ENCODE measurements at places on chromosomes 5 and 9. TPM values are rescaled to one million over a fixed set of nuclear protein-coding genes. Genes with fewer than 3 reads are reported as not detected.

GRCh38 chr9:72205513-72205912 is 56.3 kb downstream of the GDA start:
- DNase-seq = no peak

DNA sequence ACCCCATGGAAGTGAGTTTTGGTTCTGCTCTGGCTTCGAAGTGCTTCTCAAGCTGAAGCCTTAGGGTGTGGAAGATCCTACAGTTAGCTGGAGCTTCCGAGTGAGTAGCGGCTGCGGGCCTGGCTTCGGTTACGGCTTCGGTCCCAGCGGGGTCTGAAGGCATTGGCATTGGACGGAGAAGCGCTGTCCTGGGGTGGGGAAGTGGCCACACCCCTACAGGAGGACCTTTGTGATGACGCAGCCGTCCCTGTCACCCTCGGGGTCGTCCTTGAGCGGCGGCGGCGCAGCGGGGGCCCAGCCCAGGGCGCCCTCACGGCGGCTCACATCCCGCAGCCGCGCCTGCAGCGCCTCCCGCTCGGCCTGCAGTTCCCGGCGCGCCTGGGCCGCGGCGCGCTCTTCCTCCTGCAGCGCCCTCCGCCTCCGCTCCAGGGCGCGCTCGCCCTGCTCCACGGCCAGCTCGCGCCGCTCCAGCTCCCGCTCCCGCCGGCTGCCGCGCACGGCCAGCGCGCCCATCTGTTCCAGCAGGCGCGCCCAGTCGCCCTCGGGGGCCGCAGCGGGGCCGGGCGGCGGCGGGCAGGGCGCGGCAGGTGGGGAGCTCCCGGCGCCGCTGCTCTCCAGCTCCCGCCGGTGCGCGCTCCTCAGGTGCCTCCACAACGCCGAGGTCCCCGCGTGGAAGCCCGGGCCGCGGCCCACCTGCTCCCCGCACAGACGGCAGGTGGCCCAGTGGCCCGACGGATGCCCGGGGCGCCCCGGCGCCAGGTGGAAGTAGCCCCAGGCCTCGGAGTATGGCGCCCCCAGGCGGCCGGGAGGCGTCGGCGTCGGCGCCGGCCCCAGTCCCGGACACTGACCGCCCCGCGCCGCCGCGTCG is 9.9 kb downstream of the ZBED3 start:
- DNase-seq = peak; percentile 52

DNA sequence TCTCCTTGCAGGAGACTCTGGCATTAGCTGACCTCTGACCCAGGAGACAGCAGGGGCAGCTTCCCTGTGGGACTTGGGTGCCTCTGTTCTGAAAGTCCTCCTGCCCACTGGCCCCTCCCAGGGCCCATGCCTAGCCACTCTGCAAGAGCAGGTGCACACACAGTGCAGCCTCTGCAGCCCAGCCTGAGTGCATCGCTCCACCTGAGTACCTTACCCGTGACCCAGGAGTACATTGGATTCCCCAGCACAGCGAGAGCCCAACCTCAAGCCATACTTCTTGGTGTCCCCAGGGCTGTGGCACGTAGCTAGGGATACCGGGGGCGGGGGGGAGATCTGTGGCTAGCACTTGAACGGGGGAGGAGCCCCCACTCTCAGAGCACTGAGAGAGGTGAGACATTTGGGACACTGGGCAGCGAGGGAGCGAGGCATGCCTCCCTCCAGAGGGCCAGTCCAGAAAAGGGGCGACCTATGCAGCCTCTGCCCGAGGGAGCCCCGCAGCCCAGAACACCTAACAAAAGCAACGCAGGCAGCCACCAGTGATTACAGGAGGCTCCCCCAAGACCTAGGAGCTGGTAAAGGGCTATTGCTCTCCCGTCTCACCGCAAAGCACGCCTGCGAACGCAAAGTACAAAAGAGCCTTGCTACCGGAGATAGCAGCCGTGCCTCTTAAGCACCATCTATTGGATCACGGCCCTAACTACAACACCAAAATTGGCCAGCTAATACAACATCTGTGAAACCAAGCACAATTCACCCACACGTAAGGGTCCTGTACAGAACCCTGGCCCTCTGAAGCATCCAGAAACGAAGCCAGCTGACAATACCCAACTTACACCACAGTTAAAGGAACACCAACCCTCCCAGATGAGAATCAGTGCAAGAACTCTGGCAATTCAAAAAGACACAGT is 826 bp upstream of the PRDM9 start:
- DNase-seq = no peak

DNA sequence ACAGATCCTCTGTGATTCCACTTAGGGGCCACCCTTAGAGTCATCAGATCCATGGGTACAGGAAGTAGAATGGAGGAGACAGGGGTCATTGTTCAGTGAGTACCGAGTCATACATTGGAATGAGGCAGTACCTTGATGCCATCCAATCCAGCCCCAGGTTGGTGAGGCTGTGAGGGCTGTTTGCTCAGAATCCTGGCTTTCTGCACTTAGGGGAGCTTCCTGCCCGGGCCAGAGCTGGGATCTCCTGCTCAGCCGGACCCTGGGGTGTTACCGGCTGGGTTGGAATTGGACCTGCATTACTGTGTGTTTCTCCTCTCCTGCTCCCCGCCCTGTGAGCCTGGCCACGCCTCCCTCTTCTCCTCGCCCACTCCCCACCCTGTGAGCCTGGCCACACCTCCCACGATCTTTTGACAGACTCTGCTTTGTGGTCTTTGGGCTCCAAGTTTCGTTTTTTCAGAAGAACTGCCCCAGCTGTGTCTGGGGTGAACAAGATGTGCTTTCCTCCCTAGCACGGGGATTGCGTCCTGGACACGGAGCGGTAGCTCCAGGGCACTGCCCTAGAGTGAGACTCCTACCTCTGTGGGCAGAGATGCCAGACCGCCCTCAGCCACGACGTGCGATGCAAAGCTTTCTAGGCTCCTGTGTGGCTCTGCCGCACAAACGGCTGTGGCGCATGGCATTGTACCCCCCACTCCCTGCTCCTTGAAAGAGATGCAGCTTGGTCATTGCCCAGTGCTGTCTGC is 15.4 kb downstream of the TRAF2 start:
- no peak for DNase-seq

GRCh38 chr9:92887880-92888338 is 10.1 kb upstream of the ZNF484 start:
- DNase-seq = no peak

- no peak for DNase-seq
These were observed 570.6 kb upstream of the CLINT1 start for GRCh38 chr5:158429564-158429963.

DNA sequence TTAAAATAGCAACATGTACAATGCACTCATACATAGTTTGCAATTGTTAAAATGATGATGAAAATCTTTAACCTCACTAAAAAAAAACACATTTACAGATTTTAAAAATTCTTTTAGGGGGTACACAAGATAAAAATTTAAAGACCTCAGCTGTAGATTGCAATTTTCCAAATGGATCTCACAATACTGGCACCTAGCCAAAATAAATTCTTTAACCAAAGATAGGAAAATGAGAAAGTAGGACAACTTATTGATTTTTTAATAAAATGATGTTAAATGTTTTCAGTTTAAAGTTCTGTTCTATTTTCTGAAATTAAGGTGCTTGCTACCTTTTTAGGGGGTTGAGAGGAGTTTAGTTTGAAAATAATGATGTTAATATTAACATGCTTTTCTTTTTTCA is 90.0 kb downstream of the PCSK1 start:
- no peak for DNase-seq

GRCh38 chr9:36126016-36126730 is 10.4 kb upstream of the GLIPR2 start:
- no peak for DNase-seq

GRCh38 chr9:21060919-21061561 is 16.7 kb downstream of the IFNB1 start:
- DNase-seq = no peak

- no peak for DNase-seq
These were observed 167.3 kb downstream of the KDM4C start for GRCh38 chr9:6924988-6925563.

DNA sequence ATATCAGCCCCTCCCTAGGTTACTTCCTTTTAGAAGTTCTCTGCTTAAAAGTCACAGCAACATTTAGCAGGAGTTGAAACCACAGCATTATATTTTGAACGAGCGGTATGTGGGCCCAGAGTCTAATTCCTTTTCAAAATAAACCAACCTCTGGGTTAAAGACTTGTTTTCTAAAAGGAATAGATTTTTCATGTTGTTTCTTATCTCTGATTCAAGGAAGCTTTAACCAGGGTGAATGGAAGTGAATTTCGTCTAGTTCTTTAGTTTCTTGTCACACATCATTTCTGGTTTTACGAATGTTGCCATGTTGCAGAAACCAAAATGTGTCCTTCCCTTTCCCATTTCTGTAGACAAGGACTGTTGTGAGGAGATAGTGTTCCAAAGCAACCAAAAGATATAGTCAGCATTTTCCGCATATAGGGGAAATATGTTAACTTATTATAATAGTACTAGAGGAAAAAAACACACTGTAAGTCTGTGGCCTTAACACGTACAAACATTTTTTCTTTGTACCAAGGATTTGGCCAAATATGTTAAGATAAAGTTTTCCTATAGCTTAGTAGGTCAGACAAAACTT is 142.4 kb downstream of the PCSK5 start:
- DNase-seq = no peak

DNA sequence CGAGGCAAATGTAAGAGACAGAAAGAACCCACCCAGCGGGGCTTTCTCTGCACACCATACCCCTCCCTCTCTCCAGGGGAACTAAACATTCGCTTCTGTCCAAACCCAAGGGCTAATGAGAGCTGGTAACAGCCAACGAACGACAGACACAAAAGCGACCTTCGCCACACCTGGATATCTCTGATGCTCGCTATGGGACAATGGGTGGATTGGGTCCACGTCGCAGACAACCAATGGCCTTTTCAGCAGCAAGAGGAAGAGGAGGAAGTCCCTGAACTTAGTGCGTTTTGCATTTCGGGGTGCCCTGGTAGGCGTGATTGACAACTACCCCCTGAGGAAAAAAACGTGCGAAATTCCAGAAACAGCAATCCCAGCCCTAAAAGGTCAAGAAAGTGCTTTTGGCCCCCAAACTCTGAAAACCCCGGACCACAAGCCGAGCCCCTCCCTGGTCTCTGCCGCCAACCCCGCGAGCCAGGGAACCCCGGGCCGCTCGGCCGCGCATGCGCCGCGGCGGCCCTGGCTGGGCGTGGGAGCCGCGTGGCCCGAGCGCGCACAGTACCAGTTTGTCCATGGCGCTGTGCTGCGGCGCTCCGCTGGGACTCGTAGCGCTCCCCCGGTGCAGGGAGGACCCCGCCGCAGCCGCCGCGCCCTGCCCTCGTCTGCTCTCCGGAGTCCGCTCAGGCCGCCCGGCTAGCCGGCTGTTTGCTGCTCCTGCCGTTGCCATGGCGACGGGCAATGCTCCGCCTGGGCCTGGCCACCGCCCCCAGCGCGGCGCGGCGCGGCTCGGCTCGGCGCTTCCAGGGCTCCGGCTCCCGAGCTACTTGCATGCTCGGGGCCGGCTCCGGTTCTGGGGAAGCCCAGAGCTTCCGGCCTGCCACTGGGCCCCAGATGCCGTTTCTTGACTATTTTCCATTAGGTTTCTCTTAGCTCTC is 66.9 kb upstream of the DNAH5 start:
- peak; percentile 71 for DNase-seq

DNA sequence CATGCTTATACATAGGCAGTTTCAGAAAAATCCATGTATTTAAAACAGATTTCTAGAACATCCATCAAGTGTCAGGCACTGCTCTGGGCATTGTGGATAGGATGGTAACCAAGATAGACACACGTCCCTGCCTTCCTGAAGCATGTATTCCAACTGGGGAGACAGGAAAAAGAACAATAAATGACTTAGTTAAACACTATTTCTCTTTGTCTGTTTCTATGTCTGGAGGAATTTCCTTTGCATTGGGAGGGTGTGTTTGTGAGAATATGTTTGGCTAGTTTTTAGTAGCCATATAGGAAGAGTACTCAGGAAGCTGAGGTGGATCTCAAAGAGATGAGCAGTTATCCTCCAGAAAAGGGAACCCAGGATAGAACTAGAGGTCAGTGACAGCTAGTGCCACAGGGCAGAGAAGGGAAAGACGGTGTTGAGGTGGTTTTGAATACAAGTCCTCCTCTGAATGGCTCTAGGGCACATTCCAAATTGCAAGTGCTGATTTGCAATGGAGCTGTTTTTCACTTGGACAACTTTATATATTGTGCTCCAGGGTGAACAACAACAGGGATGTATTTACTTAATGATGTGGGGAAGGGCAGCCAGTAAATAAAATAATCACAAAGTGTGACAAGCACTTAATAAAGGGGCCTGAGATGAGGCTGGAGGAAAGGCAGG is 144.7 kb upstream of the SHB start:
- DNase-seq = no peak

GRCh38 chr5:126394211-126394788 is 28.9 kb upstream of the GRAMD2B start:
- no peak for DNase-seq

- DNase-seq = no peak
These were observed 222.5 kb upstream of the TAS2R1 start for GRCh38 chr5:9852671-9853070.

DNA sequence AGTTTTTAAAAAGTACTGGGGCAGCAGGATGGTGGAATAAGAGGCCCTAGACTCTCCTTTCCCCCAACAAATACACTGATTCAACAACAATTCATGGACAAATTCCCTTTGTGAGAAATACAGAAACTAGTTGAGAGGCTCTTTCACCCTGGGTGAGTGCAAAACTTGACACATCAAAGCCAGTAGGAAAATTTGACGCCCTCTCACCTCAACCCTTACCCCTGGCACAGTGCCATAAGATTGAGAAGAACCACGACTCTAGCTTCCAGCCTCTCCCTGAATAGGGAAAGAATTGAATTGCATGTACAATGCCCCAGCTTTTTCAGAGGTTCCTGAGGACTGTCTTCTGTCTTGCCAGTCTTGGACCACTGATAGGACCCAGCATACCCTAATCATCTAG is 12.3 kb downstream of the KIF4B start:
- no peak for DNase-seq

DNA sequence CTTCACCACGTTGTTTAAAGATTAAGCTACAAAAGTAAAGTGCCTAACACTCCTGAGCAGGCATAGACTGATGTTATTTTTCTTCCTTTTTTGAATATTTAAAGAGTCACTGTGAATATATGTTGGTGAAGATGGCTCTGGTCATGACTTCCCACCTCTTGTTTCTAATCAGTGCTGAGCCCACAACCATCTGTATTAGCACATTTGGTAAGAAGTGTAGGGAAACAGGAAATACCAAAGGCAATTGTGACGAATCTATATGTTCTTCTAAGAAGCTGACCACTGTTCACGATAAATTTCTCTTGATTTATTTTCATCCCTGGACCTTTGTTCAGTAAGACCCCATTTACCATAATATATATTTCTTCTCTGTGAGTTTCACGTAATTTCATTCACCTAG is 108.3 kb upstream of the PCA3 start:
- no peak for DNase-seq

The UBE2QL1 gene
- 0.90 TPM for total RNA-seq

The SYNPO gene
- 9.7 TPM for total RNA-seq

The SHC3 gene
- 3.5 TPM for total RNA-seq

The MVB12B gene
- total RNA-seq = 39.2 TPM

The GNA14 gene
- total RNA-seq = 14.4 TPM

The TNFSF15 gene
- total RNA-seq = not detected

The HAND1 gene
- 0.14 TPM for total RNA-seq

The PCDHB9 gene
- total RNA-seq = 5.5 TPM

The SV2C gene
- total RNA-seq = not detected

The GPR150 gene
- not detected for total RNA-seq

The SOX30 gene
- total RNA-seq = not detected

The IFNA13 gene
- not detected for total RNA-seq

The SLC9A3 gene
- 0.29 TPM for total RNA-seq

All from uterus (tissue), 4 donors.